ENCODE measurements at places on chromosomes 3 and 15. TPM values are rescaled to one million over a fixed set of nuclear protein-coding genes. Genes with fewer than 3 reads are reported as not detected.

AGBL1 gene
- not detected for total RNA-seq

RAD18 gene
- total RNA-seq = 28.0 TPM

CLN6 gene
- total RNA-seq = 41.3 TPM

BFSP2 gene
- total RNA-seq = 1.0 TPM

ARHGEF26 gene
- total RNA-seq = 0.13 TPM

CX3CR1 gene
- 6.2 TPM for total RNA-seq

GAP43 gene
- total RNA-seq = not detected

LIPH gene
- total RNA-seq = not detected

ERICH6 gene
- 0.81 TPM for total RNA-seq

IL16 gene
- total RNA-seq = 196 TPM

CCR8 gene
- total RNA-seq = 7.9 TPM
